Left lobe of liver (tissue), 2 donors: ENCODE measurements at places on chromosomes 1 and 21. TPM values are rescaled to one million over a fixed set of nuclear protein-coding genes. Genes with fewer than 3 reads are reported as not detected.
A peak's percentile ranks its signal among the peaks of the same experiment; 100 is the strongest.

DNA sequence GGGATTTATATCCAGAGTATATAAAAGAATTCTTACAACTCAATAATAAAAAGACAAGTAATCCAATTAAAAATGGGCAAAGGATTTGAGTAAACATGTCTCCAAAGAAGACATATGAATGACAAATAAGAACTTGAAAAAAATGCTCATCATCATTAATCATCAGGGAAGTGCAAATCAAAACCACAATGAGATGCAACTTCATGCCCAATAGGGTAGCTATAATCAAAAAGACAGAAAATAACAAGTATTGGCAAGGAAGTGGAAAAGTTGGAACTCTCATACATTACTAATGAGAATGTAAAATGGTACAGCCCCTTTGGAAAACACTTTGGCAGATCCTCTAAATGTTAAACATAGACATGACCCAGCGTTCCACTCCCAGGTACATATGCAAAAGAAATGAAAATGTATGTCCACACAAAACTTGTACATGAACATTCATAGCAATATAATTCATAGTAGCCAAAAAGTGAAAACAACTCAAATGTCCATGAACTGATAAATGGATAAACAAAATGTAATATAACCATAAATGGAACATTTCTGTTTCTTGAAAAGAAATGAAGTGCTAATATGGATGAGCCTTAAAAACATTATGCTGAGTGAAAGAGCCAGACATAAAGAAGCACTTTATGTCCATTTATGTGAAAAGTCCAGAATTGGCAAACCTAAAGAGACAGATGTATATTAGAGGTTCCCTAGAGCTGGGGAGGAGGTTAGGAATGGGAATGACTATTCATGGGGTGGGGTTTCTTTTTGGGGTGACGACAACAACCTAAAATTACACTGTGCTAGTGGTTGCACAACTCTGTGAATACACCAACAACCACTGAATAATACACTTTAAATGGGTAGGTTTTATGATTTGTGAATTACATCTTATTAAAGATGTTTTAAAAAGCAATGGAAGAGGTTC is 259.7 kb downstream of the RHOU start:
- no peak for DNase-seq

DNA sequence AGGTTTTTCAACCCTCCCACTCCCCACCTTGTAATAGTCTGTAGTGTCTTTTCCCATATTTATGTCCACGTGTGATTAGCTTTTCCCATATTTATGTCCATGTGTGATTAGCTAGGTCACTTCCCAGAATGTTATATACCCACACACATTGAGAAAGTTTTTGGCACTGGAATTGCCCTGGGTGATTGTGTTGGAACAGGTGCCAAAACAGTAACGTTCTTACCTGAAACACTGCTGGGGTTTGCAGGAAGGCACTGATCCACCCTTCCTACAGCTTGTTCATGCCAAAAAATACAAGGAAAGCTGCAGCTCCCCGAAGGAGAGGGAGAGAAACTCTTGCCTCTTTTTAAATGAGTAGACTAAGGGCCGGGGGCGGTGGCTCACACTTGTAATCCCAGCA is 68.0 kb upstream of the CXADR start:
- no peak for DNase-seq

GRCh38 chr21:41684381-41685245 is 82.2 kb downstream of the RIPK4 start:
- no peak for DNase-seq

DNA sequence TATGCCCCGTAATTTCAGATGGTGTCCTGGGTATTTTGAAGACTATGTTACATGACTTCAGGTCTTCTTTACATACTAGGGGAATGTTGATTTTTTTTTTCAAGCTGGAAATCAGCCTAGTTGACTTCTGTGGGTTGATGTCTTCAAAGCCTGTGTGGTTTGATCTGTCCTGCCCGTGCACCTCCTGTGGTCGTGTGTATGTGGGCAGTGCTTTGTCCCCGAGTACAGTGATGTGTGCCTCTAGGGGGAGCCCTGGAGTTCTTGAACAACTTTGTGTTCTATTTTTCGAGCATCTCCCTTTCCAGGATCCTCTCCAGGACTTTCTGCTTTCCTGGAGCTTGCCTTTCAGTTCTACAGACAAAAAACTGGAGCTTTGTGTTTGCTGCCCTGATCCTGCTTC is 28.9 kb downstream of the OBSCN start:
- no peak for DNase-seq

SLAMF7 gene
- 0.68 TPM for total RNA-seq

CELA2B gene
- total RNA-seq = 0.83 TPM

GRCh38 chr1:161382214-161383019 is 14.7 kb upstream of the CFAP126 start:
- DNase-seq = no peak

GRCh38 chr1:247456914-247457639 is 827 bp downstream of the OR2B11 start:
- no peak for DNase-seq

DNA sequence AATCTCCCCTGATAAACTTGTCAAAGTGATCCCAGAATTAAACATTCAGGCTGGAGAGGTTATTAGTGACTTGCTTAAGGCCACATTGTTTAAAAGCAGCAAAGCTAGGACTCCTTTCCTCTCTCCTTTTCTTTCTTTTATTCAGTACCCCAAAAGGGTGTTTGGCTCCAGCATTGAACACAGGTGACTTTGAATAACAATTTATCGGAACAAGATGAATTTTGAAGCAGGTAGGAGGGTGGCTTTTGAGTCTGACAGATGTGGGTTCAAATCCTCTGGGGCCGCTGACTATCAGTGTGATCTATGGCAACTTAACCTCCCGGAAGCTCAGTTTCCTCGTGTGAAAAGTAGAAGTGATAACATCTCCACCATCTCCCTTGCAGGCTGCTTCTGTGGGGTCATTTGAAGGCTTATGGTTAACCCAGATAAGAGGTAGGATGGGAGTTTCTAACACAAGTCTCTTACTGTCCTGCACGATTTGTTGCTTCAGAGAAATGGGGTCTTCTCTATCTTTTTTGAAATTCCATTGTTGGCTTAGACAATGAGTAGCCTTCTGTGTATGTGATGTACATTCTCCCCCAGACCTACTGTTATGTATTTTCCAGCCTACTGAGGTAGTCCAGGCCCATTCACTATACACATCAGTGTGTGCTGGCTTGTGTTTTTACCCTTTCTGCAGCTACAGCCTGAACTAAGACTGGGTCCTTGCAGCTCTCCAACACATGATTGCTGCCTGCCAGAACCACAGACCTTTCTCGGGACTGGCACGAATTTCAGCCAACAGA is 29.0 kb downstream of the JUN start:
- DNase-seq = no peak

DNA sequence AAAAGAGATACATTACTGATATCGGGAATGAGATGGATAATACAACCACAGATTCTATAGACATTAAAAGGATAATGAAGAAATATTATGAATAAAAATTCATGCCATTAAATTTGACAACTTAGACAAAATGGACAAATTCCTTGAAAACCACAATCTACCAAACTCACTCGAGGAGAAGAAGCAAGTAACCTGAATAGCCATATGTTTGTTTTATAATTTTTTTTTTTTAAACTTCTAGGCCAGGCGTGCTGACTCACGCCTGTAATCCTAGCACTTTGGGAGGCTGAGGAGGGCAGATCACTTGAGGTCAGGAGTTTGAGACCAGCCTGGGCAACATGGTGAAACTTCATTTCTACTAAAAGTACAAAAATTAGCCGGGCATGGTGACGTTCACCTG is 327.9 kb downstream of the VAV3 start:
- no peak for DNase-seq

- no peak for DNase-seq
Measured at GRCh38 chr1:154158307-154159125, 3.6 kb upstream of the NUP210L start.

DNA sequence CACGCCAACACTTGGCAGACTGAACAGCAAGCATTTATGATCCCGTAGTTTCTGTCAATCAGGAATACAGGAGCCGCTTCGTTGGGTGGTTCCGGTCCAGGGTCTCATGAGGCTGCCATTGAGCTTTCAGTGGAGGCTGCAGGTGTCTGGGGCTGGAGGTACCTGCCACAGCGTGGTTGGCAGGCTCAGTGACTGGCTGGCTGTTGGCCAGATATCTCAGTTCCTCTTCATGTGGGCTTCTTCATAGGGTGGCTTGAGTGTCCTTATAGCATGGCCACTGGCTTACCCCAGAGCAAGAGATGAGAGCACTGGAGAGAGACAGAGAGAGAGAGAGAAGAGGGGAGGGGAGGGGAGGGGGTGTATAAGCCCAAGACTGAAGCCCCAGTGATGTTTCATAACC is 29.3 kb downstream of the PIK3CD start:
- DNase-seq = no peak

- no peak for DNase-seq
Measured at GRCh38 chr1:1182491-1183220, 9.0 kb downstream of the TTLL10 start.

TDRD10 gene
- 2.2 TPM for total RNA-seq

INPP5B gene
- total RNA-seq = 19.4 TPM

- no peak for DNase-seq
Measured at GRCh38 chr1:97094247-97094972, 372.8 kb downstream of the PTBP2 start.

GRCh38 chr1:207227131-207227630 is 94.3 kb upstream of the CD55 start:
- DNase-seq = no peak

AGRN gene
- 39.3 TPM for total RNA-seq

OR6K6 gene
- not detected for total RNA-seq

- DNase-seq = no peak
Measured at GRCh38 chr1:51324251-51325010, 5.9 kb downstream of the TTC39A start.

GRCh38 chr1:102891868-102892625 is 216.3 kb downstream of the COL11A1 start:
- no peak for DNase-seq

GRCh38 chr1:84998642-84999280 is 1.8 kb upstream of the MCOLN2 start:
- no peak for DNase-seq

GRCh38 chr1:204858363-204858821 is 12.3 kb upstream of the NFASC start:
- DNase-seq = no peak

OR2T29 gene
- not detected for total RNA-seq

GRCh38 chr1:1487701-1488100 is 16.1 kb downstream of the ATAD3B start:
- DNase-seq = no peak

DNA sequence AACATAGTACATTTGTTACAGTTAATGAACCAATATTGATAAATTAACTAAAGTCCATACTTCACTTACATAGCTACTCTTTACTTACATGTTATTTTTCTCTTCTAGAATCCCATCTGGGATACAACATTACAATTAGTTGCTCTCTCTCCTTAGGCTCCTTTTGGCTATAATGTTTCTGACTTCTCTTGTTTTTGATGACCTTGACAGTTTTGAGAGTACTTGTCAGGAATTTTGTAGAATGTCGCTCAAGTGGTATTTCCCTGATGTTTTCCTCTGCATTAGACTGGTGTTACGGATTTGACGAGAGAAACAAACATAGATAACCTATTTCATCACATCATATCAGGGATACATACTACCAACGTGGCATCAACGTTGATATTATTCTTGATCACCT is 925.4 kb upstream of the TMPRSS15 start:
- no peak for DNase-seq

GRCh38 chr1:234647758-234648157 is 37.8 kb upstream of the IRF2BP2 start:
- no peak for DNase-seq

GRCh38 chr1:67882196-67882958 is 49.1 kb upstream of the GNG12 start:
- DNase-seq = no peak

PDC gene
- total RNA-seq = not detected

GRCh38 chr1:109392037-109392787 is 5.5 kb downstream of the SORT1 start:
- no peak for DNase-seq

- DNase-seq = no peak
Measured at GRCh38 chr1:195097316-195097715, 1510.9 kb downstream of the KCNT2 start.

SEC16B gene
- total RNA-seq = 60.3 TPM

GRCh38 chr1:216910081-216910840 is 187.0 kb upstream of the ESRRG start:
- no peak for DNase-seq

DNA sequence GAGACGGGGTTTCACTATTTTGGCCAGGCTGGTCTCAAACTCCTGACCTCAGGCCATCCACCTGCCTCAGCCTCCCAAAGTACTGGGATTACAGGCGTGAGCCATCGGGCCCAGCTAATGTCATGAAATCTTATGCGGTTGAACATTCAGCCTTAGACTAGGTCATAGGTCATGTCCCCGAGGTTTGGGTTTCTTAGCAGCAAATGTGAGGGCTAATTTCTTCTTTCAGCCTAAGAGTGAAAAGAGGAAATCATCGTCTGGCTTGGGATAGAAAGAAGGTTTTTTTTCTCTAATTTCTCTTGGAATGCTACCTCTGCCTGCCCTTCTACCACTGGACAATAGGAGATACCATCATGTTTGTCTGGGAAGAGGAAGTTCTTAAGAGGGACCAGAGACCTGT is 18.0 kb upstream of the PIK3CD start:
- DNase-seq = no peak

DNA sequence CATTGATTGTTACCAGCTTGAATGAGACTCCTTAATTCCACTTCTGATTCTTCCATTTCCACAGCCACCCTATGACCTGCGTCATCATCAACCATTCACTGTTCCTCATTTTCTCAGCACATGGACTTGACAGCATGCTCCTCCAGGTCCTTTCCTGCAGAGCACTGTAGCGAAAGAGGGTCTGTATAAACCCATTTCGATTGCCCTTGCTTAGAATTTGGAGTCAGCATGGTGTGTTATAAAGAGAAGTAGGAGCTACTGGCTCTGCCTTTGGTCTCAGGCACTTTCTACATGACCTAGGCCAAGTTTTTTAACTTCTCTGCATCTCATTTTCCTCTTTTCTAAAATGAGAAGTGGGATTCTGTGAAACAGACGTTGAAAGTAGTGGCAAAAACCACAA is 133.8 kb downstream of the AK5 start:
- DNase-seq = no peak

- no peak for DNase-seq
Measured at GRCh38 chr1:194829492-194829891, 1643.1 kb upstream of the B3GALT2 start.

GRCh38 chr1:226029093-226029496 is 30.0 kb upstream of the SDE2 start:
- DNase-seq = peak; percentile 69
